HS-27A (cell line): ENCODE measurements at places on chromosomes 4 and X.

- DNase-seq = no peak
Measured at GRCh38 chrX:120514236-120514635, 45.1 kb upstream of the LAMP2 start.

DNA sequence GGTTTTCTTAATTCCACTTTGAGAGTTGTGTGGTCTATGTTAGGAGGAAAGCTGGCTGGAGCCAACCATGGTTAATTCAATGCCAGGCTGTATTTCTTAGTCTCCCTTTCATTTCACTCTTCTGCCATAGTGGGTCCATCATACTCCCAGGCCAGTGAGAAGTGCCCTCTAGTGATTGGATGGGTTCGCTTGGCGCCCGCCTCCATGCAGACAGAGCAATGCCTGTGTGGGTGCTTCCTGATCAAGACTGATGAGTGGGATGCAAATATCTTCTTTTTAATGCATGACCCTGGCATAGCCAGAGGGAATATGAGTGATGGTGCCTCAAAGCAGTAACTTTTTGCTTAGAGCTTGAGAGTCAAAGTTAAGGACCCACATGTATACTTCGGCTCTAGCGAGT, 6.4 kb downstream of the BMX start:
- DNase-seq = no peak

- no peak for DNase-seq
Measured at GRCh38 chr4:71807469-71807868, 23.6 kb upstream of the GC start.

DNA sequence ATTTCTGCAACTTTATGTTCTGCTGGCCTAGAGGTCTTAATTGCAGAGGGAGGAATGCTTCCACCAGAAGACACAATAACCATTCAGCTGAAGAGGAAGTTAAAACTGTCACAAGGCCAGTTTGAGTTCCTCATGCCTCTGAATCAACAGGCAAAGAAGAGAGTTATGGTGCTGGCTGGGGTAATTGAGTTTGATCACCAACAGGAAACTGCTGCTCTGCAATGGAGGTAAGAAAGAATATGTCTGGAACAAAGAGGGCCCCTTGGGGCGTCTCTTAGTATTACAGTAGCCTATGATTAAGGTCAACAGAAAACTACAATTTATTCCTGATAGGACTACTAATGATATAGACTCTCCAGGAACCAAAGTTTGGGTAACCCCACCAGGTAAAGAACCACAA, 744.0 kb downstream of the FSTL5 start:
- no peak for DNase-seq

DNA sequence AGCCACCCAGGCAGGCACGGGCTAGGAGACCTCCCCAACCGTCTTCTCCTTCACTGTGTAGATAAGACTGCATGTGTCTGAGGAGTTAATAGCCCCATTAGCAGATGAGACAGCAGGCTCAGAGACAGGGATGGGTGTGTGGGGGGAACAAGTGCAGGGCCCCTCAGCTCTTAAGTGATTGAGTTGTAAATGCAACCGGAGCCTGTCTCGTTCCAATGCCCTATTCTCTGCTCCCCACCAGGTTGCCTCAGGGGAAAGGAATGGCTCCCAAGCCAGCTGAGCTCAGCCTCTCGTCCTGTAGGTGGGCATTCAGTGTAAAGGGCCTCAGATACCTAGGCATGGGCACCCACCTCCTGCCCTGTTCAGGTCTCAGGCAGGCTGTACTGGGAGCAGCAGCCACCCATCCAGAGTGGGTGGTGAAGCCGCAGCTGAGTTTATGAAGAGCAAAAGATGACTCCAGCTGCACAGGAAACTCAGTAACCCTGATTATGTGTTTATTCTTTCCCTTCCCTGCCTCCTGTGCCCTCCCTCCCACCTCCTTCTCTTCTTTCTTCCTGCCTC, 87.3 kb downstream of the PJA1 start:
- DNase-seq = no peak

DNA sequence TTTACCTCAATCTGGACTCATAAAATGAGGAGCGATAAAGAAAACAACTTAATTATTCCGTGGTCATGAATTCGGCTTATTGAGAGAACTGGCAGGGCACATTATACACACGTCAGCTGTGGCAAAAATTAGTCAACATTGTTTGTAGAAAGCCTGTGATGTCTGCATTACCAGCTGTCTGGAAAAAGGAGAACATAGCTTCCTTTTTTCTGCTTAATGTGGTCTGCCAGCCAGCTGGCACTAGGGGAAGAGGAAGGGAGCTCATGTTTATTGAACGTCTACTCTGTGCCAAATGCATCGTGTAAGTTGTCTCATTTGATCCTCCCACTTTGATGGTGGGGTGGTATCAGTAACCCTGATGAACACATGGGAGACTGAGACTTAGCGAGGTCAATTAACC, 367.6 kb downstream of the ARHGAP24 start:
- no peak for DNase-seq

- no peak for DNase-seq
Measured at GRCh38 chr4:146165221-146165620, 10.3 kb upstream of the LSM6 start.

DNA sequence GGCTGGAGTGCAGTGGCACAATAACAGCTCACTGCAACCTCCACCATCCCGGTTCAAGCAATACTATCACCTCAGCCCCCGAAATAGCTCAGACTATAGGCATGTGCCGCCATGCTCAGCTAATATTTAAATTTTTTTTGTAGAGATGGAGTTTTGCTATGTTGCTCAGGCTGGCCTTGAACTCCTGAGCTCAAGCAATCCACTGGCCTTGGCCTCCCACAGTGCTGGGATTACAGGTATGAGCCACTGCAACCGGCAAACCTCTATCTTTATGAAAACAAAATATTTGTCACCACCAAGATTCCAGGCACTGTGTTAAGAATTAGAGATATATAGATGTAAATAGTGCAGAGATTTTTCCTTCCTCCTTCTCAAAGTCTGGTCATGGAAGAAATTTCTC, 232.5 kb downstream of the ANKRD50 start:
- no peak for DNase-seq

- DNase-seq = no peak
Measured at GRCh38 chr4:133524369-133524768, 375.3 kb downstream of the PCDH10 start.
